WTC11 (cell line): ENCODE measurements at places on chromosomes 11 and 22. TPM values are rescaled to one million over a fixed set of nuclear protein-coding genes. Genes with fewer than 3 reads are reported as not detected.

GRCh38 chr11:86460461-86461385 is 86.0 kb downstream of the CCDC81 start:
- no peak overlapping the region for H3K27ac ChIP-seq
- H3K27me3 ChIP-seq: no peaks in the 10 kb centered on the region
- no peak for DNase-seq
- H3K4me3 ChIP-seq: no peak overlapping the region
- peaks cover 13% of the 10 kb centered on the region for H3K4me1 ChIP-seq
- no peaks in the 10 kb centered on the region for H3K36me3 ChIP-seq

The MAPK8IP2 gene
- total RNA-seq: 1.8 to 4.9 TPM (median 1.9 TPM) in 3 replicates

- no peak overlapping the region for H3K4me3 ChIP-seq
- 0 out of 2 replicates have a peak overlapping the region, but pooled peaks have one; percentile 73 for H3K27ac ChIP-seq
- H3K4me1 ChIP-seq: no peaks in the 10 kb centered on the region
- H3K27me3 ChIP-seq: no peaks in the 10 kb centered on the region; the same call in 1 of the 2 replicates
These were observed 17.3 kb upstream of the DGCR8 start for GRCh38 chr22:20062766-20063083.

DNA sequence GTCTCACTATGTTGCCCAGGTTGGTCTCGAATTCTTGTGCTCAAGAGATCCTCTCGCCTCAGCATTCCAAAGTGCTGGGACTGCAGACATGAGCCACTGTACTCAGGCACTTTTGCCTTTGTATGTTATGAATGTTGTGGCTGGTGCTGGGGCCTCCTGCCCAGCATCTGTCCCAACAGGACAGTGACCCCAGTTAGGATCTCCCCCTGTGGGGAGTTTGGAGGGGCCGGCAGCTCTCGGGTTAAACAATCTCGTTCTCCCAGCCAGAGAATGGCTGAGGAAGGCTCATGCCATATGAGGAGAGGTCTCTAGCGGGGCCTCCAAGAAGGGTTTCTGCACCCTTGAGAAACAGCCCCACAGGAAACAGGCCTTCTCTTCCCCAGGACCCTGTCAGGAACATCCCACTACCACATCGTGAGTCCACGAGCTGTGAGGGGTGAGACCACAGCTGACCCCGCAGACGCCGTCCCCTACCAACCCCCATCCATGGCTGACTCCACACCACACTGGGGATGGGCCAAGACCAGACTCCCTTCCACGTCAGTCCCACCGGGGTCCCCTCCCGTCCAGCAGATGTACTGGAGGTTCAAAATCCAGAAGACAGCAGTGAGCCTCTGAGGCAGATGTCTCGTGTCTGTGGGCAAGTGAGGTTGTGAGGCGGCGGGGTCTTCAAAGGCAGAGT is 54.1 kb downstream of the SHANK2 start:
- H3K4me1 ChIP-seq: peaks cover 15% of the 10 kb centered on the region
- no peak overlapping the region for H3K4me3 ChIP-seq
- no peaks in the 10 kb centered on the region for H3K27me3 ChIP-seq
- DNase-seq: no peak
- peaks cover 20% of the 10 kb centered on the region for H3K36me3 ChIP-seq
- H3K27ac ChIP-seq: no peak overlapping the region

DNA sequence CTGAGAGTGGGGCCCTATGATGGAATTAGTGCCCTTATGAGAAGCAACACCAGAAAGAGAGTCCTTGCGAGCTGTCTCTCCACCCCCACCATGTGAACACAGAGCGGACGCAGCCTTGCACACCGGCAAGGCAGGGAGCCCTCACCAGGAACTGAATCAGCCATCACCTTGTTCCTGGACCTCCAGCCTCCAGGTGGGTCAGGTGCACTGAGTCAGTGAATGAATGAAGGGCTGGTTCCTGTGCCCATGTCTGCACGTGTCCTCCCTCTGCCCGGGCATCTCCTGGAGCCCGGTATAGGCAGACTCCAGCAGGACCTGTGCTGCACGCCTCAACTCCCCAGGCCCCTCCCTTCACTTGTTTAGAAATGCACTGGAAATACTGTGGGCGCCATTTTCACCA is 54.9 kb downstream of the LINC01488 start:
- H3K36me3 ChIP-seq: no peaks in the 10 kb centered on the region
- H3K27ac ChIP-seq: no peak overlapping the region
- DNase-seq: no peak
- no peak overlapping the region for H3K4me3 ChIP-seq

- no peaks in the 10 kb centered on the region for H3K4me1 ChIP-seq
- H3K27ac ChIP-seq: no peak overlapping the region
- peaks cover 2% of the 10 kb centered on the region; the same call in 1 of the 2 replicates for H3K27me3 ChIP-seq
- no peaks in the 10 kb centered on the region for H3K36me3 ChIP-seq
- no peak overlapping the region for H3K4me3 ChIP-seq
These were observed 27.9 kb upstream of the ABCC8 start for GRCh38 chr11:17504330-17505107.

GRCh38 chr22:47320560-47320959 is 558.1 kb downstream of the TBC1D22A start:
- no peak overlapping the region for H3K4me3 ChIP-seq
- H3K27me3 ChIP-seq: no peaks in the 10 kb centered on the region
- peaks cover 3% of the 10 kb centered on the region; the same call in 1 of the 2 replicates for H3K36me3 ChIP-seq
- no peak for DNase-seq

GRCh38 chr11:33941637-33942160 is 49.8 kb upstream of the LMO2 start:
- no peak overlapping the region for H3K4me3 ChIP-seq
- no peaks in the 10 kb centered on the region for H3K27me3 ChIP-seq
- H3K36me3 ChIP-seq: no peaks in the 10 kb centered on the region
